GM12892 (cell line): ENCODE measurements at places on chromosomes 1 and 21.

GRCh38 chr21:41065539-41065938 lies 102.4 kb upstream of the BACE2 start:
- no peak for DNase-seq

DNA sequence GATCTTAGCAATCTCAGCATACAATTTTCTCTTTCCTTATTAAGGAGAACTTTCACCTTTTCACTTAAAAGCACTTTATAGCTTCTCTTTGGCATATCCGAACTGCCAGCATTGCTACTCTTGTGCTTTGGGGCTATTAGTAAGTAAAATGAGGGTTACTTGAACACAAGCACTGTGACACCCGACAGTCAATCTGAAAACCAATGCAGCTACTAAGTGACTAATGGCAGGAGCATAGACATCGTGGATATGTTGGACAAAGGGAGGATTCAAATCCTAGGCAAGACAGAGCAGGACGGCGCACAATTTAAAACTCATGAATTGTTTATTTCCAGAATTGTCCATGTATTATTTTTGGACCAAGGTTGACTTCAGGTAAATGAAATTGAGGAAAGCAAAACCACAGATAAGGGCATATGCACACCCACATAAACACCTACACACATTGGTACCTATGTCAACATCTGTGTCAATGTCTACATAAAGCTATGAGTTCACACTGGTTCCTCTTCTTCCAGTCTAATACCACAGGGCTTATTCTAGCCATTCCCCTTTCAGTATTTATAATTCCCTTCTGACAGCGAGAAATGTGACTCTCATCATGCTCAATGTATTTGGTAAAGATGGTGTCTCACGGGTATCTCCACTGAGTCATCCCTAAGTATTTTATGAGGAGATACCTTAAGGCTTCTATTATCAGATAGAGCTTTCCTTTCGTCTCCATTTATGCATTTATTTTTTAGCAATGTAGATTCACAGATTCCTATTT lies 75.3 kb upstream of the RALGPS2 start:
- DNase-seq: no peak

GRCh38 chr1:58768971-58769808 lies 14.7 kb downstream of the JUN start:
- DNase-seq: no peak

GRCh38 chr1:82225421-82226185 lies 424.9 kb downstream of the ADGRL2 start:
- no peak for DNase-seq

- DNase-seq: no peak
These were observed 16.5 kb downstream of the TADA1 start for GRCh38 chr1:166859597-166859996.

- no peak for DNase-seq
These were observed 671 bp upstream of the PYGO2 start for GRCh38 chr1:154962156-154962749.

GRCh38 chr1:80607064-80607463 lies 1193.7 kb upstream of the ADGRL2 start:
- DNase-seq: no peak

GRCh38 chr1:247496581-247497285 lies 38.8 kb upstream of the OR2B11 start:
- DNase-seq: no peak

DNA sequence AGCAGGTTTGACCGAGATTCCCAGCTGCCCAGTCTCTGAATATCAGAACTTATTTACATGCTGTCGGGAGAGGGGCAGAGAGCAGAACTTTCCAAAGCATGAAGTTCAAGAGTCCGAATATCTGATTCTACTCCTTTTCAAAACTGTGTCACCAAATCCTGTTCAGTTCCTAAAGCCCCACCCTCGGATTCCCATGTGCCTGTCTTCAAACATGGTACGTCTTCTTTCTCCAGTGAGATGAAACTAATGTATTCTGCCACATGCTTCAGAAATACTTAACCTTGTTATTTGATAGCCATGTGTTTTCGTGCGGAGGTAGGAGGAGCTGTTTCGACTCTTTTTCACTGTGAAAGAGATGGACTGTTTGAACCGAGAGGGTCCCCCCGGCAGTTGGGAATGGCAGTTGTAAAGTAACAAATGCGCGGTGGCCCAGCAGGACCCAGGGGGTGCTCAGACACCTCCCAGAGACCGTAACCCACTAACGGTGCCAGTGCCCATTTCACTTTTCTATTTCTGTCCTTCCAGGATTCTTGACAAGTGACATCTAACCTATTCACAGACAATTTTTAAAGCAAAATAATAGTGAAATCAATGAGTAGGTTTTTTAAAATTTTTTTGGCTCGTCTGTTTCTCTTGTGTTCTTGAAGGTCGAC lies 67.2 kb downstream of the ZBTB18 start:
- no peak for DNase-seq

- no peak for DNase-seq
These were observed 281.5 kb downstream of the NEGR1 start for GRCh38 chr1:72000809-72001208.

DNA sequence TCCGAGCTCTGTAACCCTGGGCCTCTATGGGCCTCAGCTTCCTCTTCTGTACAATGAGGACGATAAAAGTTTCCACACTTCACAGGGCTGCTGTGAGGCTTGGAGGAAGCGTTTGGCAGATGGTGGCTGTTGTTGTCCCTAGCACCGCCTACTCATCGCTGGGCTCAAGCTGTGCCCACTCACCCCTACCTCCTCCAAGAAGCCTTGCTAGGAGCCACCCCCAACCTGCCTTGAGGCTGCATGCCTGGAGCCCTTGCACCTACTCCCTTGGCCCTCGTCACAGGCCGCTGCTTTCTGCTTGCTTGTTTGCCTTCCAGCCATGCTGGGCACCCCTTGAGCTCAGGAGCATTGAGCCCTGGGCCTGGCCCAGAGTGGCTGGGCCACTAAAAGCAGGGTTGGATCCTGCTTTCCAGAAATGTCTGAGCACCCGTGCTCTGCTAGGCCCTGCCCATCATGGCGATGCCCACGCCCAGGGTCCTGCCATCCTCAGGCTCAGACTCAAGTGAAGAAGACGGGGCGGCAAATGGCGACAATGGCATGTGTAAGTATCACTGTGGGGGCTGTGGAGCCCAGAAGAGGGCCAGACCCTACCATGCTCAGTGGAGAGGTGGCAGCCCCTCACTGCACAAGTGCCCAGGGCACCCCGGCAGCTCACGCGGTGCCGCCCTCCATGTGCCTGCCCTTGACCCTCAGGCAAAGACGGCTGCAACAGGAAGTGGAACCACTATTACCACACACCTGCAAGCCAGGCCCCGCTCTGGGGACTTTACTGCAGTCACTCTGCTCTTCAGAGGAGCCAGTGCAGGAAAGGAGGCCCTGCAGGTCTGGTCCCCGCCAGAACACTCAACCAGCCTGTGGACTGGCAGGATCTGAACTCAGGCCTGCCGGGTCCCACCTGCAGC lies 9.5 kb downstream of the SH3BGRL3 start:
- peak; percentile 85 for DNase-seq

GRCh38 chr1:63611231-63611630 lies 18.0 kb downstream of the PGM1 start:
- DNase-seq: no peak
